WTC11 (cell line): ENCODE measurements at places on chromosomes 13 and 19. TPM values are rescaled to one million over a fixed set of nuclear protein-coding genes. Genes with fewer than 3 reads are reported as not detected.

DNA sequence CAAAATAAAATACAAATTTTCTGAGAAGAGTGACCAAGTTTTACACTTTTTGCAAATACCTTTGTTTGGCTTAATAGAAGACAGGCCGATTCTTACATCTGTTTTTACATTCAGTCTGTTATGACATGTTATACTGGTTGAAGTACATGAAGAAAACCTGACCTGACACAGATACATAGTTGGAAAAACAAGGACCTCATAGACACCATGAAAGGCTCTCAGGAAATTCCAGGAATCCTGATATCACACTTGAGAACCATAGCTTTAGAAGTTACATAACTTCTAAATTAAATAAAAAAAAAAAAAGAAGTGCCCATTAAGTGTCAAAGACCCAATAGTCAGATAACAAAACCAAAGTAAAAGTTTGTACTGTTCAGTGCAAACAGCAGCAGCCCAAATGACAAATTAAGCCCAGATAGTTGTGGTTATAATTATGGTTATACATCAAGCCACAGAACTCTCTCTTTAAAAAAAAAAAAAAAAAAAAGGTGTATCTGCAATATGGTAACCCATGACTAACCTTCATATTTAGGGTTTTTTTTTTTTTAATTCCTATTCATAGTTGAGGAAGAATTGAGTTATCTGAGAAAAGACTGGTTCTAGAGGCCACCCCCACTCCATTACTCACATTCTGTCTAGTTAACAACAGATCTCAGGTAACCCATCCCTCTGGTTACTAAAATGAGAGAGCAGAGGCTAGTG is 19.8 kb downstream of the RBM26 start:
- no peak for DNase-seq

GRCh38 chr13:35593651-35594050 is 117.2 kb upstream of the MAB21L1 start:
- no peak for DNase-seq

- no peak for DNase-seq
Measured at GRCh38 chr19:10115392-10116084, 4.0 kb downstream of the P2RY11 start.

DNA sequence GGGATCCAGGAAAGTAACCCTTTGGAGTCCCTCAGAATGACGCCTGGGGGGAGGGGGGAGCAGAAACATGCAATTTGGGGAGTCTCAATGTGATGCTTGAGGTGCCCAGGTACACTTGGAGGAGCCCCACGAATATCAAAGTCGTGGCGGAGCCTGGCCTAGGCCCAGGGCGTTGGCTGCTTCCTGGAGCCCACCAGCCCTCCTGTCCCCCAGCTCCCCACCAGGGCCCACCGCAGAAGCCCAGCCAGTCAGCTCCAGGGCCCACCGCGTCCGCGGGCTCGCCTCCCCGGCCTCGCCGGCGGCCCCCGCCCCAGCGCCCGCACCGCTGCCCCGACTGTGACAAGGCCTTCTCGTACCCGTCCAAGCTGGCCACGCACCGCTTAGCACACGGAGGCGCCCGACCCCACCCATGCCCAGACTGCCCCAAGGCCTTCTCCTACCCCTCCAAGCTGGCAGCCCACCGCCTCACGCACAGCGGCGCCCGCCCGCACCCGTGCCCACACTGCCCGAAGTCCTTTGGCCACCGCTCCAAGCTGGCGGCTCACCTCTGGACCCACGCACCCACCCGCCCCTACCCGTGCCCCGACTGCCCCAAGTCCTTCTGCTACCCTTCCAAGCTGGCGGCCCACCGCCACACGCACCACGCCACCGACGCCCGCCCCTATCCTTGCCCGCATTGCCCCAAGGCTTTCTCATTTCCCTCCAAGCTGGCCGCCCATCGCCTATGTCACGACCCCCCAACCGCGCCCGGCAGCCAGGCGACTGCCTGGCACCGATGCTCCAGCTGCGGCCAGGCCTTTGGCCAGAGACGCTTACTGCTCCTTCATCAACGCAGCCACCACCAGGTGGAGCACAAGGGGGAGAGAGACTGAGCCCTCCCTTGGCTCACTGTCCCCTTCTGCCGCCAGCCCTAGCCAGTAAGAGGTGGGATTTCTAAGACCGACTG is 2.1 kb downstream of the ZNF575 start:
- DNase-seq = peak; percentile 92

Gene ZSWIM9
- total RNA-seq = 12.8 to 15.9 TPM (median 15.7 TPM) in 3 replicates

DNA sequence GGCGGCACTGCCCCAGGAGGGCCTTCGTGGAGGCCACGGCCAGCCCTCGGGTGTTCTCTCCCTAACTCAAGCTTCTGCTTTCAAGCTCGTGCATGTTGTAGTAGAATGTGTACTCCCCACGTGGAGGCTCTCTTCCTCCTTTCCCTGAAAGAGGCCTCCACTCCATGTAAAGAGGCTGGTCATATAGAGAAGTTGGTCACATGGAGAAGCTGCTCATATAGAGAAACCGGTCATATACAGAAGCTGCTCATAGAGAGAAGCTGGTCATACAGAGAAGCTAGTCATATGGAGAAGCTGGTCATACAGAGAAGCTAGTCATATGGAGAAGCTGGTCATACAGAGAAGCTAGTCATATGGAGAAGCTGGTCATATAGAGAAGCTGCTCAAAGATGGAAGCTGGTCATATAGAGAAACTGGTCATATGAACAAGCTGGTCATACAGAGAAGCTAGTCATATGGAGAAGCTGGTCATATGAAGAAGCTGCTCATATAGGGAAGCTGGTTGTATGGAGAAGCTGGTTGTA is 152.5 kb downstream of the COL4A1 start:
- no peak for DNase-seq
